ENCODE measurements at places on chromosomes 12 and 14.

DNA sequence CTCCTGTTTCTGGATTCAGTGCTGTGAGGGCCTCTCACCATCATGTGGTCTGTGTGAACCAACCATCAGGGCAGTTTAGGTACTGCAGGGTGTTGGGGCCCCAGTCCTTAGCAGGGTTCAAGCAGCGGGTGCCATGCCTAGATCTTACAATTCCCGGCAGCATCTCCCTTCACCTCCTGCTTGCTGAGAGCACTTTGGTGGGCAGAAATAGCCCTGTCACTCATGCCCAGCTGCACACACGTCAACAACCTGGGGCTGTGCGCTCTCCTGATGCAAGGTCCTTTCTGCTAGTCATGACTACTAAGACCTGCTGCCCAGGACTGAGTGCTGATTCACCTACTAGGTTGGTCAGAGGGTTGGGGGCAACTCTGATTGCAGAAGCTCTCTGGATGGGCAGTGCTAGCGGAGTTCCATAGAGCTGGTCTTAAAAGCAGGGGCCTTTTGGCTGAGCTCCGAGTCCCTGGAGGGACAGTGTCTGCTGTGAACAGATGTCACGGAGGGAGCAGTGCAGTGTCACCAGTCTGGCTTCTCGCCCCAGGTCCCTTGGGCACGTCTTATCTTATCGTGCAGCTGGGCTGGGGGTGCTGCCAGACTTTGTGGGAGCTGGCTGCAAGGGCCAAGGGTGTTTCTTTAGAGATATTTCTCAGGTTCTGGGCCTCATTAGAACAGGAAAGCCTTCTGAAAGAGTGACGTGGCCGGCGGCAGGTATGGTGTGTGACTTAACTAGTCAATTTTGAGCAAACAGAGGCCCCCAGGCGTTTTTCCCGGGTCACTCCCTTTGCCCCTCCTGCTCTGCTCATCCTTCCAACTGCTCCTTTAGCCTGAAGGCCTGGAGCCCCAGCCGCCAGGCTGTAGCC lies 71.8 kb downstream of the NINJ2 start:
- no peak for DNase-seq

DNA sequence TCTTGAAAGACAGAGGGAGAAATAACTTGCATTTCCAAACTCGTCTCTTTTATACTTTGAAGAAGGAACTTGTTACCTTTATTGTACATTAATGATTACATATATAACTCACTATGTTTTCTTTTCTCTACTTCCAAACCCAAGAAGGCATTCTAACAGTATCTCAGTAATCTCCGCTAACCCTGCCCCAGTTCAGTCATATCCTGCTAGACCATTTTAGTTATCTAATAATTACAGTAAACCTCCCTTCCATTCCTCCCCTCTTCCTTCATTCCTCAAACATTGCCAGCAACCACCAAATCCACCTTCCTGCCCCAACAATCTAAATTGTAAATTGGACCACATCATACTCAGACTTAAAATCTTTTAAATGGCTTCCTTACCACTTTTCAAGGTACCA lies 30.6 kb downstream of the STK38L start:
- no peak for DNase-seq

DNA sequence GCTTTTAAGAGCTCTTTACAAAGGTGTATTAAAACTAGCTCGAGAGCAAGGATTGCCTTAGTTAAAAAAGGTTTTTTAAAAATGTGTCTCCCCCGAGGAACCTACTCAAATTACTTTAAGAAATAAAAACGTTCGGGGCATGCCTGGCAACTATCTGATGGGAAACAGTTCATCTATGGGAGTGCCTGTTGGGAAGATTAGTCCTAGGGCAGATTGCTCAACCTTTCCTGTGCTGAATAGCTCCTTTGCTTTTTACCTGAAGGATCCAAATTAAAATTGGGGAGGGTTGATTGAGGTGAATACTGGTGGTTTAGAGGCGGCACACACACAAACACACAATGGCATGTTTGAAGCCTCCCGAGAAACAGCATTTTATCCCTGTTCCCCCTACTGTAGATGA lies 541.4 kb upstream of the ATP2B1 start:
- DNase-seq: no peak

GRCh38 chr12:2486796-2487195 lies 308.0 kb upstream of the FKBP4 start:
- no peak for DNase-seq

DNA sequence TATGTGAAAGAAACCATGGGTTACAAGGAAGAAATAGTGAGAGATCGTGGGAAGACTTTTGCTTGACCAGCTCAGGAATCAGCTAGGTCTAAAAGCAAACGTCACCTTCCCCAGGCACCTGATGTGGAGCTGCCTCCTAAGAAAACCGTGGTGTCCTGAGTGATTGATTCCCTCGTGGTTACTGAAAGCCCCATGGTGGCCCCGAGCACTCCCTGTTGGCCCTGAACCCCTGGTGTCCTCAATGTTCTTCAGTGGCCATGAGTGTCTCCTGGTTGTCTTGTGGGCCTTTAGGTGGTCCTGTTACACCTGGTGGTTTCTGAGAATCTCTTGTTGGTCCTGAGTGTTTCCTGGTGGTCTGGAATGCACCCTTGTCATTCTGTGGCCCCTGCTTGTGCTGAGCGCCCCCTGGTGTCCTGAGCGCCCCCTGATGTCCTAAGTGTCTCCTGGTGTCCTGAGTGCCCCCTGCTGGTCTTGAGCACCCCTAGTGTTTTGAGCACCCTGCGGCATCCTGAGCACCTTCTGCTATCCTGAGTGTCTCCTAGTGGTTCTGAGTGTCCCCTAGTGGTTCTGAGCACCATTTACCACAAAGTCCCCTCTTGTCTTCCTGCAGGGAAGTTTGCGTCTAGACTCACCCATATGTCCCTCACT lies 518.7 kb downstream of the TMEM121 start:
- DNase-seq: peak; percentile 32

DNA sequence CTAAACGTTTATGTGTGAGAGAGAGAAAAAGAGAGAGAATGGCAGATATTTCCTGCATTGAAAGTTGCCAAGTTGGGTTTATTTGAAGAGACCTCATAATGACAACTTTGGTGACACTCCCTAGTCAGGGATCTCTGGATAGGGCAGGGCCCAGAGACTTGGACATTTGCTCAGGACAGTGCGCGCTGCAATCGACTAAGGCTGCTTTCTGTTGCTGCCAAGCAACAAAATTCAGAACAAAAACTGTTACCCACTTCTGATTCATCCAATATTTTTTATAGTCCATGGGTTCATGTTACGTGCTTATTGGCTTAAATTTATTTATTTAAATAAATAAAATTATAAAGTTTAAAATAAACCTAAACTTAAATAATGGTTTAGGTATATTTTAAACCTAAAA lies 34.2 kb downstream of the PTGER2 start:
- DNase-seq: no peak

DNA sequence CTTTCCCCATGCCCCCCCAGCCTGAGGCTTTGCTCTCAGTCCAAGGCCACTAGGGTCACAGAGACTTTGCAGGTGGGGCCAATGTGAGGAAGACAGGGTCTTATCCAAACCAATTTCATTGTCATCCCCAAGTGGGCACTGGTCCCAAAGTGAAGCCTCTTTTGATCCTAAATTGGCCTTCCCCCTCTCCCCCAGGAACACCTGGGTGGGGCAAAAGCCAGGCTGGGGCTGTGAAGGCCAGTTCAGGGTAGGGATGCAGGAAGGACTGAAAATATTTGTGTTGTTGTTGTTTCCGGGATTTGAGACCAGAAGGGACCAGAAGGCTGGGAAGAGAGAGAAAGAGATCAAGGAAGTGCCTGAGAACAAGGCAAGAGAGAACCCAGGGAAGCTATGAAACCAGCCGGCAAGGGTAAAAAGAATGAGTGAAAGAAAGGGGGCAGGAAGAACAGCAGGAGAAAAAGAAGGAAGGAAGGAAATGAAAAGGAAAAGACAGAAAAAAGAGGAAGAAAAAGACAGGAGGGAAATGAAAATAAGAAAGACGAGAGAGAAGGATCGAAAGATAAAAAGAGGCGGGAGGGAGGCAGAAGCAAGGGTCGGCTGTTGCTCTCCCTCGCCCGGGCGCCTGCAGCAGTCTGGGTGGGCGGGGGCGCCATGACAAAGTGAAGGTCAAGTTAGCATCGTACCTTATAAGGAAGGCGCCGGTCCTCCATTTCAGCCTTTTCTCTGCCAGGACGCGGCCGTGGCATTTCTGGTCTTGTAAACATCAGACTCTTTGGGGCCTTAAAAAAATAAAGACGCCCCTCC lies 7.4 kb upstream of the HOXC11 start:
- DNase-seq: no peak

GRCh38 chr14:42214981-42215491 lies 608.4 kb downstream of the LRFN5 start:
- peak; percentile 20 for DNase-seq

- no peak for DNase-seq
These were observed 244.0 kb upstream of the FKBP4 start for GRCh38 chr12:2550561-2551411.

DNA sequence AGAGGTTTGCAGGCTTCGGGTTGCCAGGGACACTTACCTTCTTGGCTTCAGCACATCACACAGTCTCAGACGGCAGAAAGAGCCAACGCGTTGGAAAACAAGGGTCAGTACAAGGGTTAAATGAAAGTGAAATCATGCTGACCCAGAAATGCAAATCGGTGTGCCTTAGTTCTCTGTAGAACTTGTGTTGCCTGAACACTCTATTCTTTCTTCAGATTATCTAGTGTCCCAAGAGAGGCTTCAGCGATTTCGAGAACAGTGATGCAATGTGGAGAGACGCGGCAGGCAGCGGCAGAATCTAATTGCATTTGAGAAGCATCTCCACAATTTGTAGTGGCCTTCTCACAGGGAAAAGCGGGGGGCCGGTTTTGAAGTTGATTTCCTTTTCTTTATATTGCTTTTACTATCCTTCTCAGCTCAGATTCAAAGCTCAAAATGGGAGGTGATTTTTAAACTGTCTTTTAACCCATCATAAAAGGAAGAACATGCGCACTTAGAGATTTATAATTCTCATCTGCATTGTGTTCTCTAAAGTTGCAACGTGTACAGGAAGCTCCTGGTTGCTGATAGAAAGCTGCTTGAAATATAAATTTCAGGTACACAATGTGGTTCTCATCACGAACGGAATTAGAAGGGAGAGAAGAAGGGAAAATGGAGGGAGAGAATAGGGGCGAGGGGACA lies 67.8 kb upstream of the EGLN3 start:
- no peak for DNase-seq

GRCh38 chr12:108846290-108846701 lies 11.1 kb downstream of the SSH1 start:
- no peak for DNase-seq

GRCh38 chr12:120235369-120236323 lies 29.9 kb downstream of the PXN start:
- DNase-seq: no peak

DNA sequence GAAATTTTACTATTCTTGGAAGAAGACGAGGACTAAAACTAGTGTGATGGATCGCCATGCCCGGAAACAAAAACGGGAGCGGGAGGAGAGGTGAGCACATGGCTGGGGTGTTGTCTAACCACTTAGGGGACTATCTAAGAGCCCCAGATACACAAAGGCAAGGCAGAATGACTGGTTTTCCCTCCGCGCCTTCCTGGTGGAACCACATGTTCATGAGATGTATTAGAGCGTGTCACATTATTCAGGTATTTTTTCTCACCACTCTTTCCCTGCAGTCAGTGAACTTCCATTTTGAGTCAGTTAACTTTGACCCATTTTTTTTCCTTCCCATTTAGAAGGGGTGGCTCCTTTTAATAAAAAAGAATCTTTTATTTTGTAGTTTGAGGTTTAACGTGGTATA lies 68.8 kb upstream of the TRAF3 start:
- no peak for DNase-seq

DNA sequence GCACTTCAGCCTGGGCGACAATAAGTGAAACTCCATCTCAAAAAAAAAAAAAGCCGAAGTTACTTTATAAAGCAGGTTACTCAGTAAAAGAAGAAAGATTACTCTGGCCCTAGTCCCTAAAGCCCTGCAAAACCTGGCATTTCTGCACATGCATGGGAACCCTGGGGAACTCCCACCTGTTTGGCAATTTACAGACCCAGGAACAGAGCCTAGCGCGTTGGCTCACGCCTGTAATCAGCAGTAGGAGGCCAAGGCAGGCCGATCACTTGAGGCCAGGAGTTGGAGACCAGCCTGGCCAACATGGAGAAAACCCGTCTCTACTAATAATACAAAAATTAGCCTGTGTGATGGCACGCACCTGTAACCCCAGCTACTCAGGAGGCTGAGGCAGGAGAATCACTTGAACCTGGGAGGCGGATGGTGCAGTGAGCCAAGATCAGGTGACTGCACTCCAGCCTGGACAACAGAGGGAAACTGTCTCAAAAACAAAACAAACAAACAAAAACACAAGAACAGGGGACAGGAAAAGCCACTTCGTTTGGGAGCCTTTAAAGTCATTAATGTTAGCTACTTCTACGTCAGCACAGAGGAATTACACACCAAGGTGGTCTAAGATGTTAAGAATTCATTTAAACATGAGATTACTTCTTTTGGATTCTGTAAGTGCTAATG lies 34.1 kb upstream of the SPTSSA start:
- no peak for DNase-seq

- no peak for DNase-seq
These were observed at the start of gene LRFN5 for GRCh38 chr14:41606532-41607303. Gene LRFN5 (plus strand): TSS chr14:41606876.

GRCh38 chr12:59834659-59835474 lies 239.0 kb downstream of the SLC16A7 start:
- DNase-seq: no peak

GRCh38 chr12:85182699-85183098 lies 97.3 kb upstream of the ALX1 start:
- DNase-seq: no peak

GRCh38 chr14:99589651-99590530 lies 14.1 kb downstream of the CCDC85C start:
- DNase-seq: no peak

All from LoVo (cell line).